Stomach (tissue), 19 donors: ENCODE measurements at places on chromosomes 7 and 10. TPM values are rescaled to one million over a fixed set of nuclear protein-coding genes. Genes with fewer than 3 reads are reported as not detected.

Gene MLXIPL
- total RNA-seq, result 13.9 TPM

Gene MMP21
- not detected for total RNA-seq

Gene LLCFC1
- not detected for total RNA-seq

Gene LHFPL3
- total RNA-seq, result not detected

Gene NODAL
- total RNA-seq, result not detected

Gene STAMBPL1
- total RNA-seq, result 6.7 TPM

Gene SPAG6
- total RNA-seq, result not detected

Gene C7orf57
- not detected for total RNA-seq

Gene TRIM50
- 27.7 TPM for total RNA-seq

- no peak for DNase-seq
- peaks cover 25% of the 10 kb centered on the region for H3K4me1 ChIP-seq
- H3K27me3 ChIP-seq, result no peaks in the 10 kb centered on the region
- H3K4me3 ChIP-seq, result peak overlapping the region; percentile 56
- H3K36me3 ChIP-seq, result no peaks in the 10 kb centered on the region
These were observed 2.0 kb downstream of the SEMA3D start for GRCh38 chr7:85184599-85185423.

DNA sequence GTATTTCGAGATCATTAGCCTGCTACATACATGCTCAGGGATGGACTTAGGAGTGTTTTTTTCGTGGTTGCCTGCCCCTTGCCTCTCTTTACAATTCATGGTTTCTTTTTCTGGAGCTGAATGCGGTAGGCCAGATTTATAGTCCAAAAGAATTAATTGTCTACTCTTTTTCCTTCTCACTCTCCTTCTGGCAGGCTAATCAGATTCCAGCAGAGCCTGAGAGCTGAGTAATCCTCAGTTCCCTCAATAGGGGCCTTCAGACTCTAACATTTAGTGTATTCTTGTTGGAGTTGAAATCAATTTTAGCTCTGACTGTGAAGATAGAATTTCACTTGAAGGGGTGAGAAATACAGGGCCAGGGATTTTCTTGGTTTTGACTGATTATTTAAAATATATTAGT, 16.4 kb downstream of the SORCS3 start:
- no peaks in the 10 kb centered on the region for H3K4me1 ChIP-seq
- peak; percentile 24 for DNase-seq
- no peaks in the 10 kb centered on the region for H3K36me3 ChIP-seq
- no peak overlapping the region for H3K4me3 ChIP-seq
- H3K27me3 ChIP-seq, result no peaks in the 10 kb centered on the region

DNA sequence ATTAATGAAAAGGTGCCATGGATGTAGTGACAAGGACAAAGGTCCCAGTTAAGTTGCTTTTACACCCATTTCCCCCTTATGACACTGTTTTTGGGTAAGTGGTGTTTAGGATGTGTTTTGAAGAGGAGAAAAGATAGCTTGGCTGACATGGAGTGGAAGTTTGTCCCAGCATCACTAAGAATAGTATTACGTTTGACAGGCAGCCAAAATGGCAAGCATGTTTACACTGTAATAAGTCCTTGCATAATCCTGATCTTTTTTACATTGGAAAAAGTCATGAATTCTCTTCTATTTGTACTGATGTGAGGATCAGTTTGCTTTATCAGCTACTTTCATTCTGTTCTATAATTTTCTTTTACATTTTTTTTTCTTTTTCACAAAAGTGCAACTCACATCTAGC, 137.8 kb downstream of the CHRM2 start:
- no peaks in the 10 kb centered on the region for H3K27me3 ChIP-seq
- no peak overlapping the region for H3K4me3 ChIP-seq
- peaks cover 32% of the 10 kb centered on the region for H3K4me1 ChIP-seq
- H3K27ac ChIP-seq, result no peak overlapping the region

DNA sequence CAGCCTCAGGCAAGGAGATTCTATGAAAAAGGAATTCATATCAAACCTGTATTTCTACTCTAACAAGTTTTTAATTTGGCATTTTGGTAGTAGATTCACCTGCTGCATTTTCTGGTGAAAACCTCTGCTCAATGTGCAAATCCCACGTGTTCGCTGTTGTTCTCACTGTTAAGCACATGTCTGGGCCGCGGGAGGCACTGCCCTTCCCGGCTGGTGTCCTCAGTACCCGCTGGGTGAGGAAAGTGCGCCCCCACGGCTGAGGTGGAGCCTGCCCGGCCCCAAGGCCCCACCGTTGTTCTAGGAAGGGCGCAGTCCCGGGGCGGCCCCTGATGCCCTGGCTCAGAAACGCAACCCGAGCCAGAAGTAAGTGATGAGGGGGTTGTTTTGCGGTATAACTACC, 193.4 kb upstream of the VWC2 start:
- DNase-seq, result no peak
- no peak overlapping the region for H3K4me3 ChIP-seq
- no peaks in the 10 kb centered on the region for H3K36me3 ChIP-seq
- H3K4me1 ChIP-seq, result no peaks in the 10 kb centered on the region
- H3K27me3 ChIP-seq, result no peaks in the 10 kb centered on the region

DNA sequence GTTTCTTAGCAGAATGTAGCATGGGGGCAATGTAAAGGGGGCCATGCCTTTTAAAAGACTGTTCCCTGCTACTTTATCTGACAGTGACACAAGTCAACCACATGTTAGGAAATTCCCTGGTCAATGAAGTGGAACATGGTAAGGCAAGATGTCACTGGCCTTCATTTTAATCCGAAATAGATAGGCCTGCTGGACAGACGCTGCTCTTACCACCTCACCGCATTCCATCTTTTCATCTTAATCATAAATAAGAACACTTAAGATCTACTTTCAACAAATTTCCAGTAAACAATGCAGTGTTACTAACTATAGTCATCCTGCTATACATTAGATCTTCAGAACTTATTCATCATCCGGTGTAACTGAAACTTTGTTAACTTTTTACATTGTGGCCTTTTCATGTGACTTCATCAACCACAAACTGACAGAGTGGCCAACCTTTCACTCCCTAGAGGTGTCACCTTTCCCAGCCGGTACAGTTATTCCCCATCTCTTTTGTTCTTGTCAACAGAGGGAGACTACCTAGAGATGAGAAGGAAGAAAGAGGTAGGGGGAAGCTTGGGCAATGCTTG, 15.6 kb downstream of the ASB4 start:
- H3K4me1 ChIP-seq, result no peaks in the 10 kb centered on the region
- no peak for DNase-seq
- no peak overlapping the region for H3K4me3 ChIP-seq
- H3K27me3 ChIP-seq, result no peaks in the 10 kb centered on the region

DNA sequence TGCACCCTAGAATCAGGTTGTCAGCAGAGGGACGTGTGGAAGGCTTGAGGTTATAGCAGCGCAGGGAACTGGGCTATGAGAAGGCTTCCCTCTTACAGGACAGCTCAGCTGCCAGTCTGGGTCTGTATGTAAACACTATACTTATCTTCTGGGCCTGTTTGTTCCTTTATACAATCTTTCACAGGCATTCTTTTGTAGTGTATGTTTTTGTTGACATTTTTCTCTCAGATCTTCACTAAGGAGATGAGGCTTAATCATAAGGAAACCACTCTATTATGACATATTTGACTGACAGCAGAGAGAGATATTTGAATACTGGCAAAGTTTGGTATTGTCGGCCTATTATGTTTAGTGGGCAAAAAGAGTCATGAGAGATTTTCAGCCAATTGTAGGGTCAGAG, 929 bp downstream of the GBF1 start:
- H3K4me3 ChIP-seq, result peak overlapping the region; percentile 87
- no peaks in the 10 kb centered on the region for H3K36me3 ChIP-seq
- H3K4me1 ChIP-seq, result peaks cover 75% of the 10 kb centered on the region
- H3K27ac ChIP-seq, result peak overlapping the region; percentile 92

- H3K27ac ChIP-seq, result no peak overlapping the region
- H3K36me3 ChIP-seq, result no peaks in the 10 kb centered on the region
- H3K4me3 ChIP-seq, result no peak overlapping the region
- DNase-seq, result no peak
These were observed 229.9 kb downstream of the MAD1L1 start for GRCh38 chr7:2002561-2003450.

- DNase-seq, result no peak
- no peak overlapping the region for H3K27ac ChIP-seq
- H3K36me3 ChIP-seq, result no peaks in the 10 kb centered on the region
- H3K27me3 ChIP-seq, result no peaks in the 10 kb centered on the region
These were observed 64.5 kb upstream of the C10orf90 start for GRCh38 chr10:126734967-126735366.

DNA sequence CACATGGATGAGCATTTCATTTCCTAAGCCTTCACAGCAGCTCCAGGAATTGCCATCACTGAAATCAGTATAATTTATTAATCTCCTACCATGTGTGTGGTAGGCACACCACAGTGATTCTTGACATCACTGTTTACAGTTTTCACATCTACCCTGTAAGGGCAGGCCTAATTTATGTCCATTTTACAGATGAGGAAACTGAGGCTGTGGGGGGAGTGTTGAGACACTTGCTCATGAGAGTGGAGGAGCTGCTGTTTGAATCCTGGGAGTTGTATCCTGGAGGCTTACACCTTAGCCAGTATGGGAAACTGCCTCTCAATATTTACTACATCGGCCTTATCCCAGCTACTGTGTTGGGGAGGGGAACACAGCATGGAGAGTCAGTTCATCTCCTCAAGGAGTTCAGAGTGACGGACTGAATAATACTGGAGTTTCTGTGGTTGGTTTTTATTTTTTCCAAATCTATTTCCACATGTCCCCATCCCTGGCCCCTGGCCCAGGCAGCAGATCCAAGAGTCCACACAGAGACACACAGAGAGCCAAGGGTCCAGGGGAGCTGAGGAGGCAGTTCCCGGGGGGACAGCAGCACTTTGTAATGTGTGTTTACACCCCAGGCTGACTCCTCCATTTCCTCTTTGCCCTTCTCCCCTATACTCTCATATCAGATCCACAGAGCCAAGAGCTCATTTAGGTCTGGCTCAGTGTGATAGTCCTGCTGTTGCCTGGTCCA, 13.2 kb downstream of the UBTD1 start:
- no peaks in the 10 kb centered on the region for H3K36me3 ChIP-seq

DNA sequence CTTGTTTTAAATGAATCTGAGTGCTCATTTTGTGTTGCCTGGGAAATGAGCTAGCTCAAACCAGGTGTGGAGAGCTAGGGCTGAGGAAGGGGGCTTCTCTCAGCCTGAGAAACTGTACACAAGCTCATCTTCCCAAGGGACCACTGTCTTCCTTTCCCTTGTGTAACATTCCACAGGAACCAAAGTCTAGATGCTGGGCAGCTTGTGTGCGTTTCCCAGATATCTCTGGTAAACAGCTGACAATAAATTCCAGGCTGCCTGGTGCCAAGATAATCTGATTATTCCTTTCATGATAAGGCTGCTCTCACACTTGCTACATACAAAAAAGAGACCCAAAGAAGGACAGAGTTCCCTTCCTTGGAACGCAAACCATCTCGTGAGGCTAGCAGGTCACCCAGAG, 33.1 kb upstream of the MKLN1 start:
- no peak for DNase-seq
- H3K4me1 ChIP-seq, result no peaks in the 10 kb centered on the region
- H3K4me3 ChIP-seq, result no peak overlapping the region
- H3K27me3 ChIP-seq, result no peaks in the 10 kb centered on the region
- no peak overlapping the region for H3K27ac ChIP-seq
- no peaks in the 10 kb centered on the region for H3K36me3 ChIP-seq

DNA sequence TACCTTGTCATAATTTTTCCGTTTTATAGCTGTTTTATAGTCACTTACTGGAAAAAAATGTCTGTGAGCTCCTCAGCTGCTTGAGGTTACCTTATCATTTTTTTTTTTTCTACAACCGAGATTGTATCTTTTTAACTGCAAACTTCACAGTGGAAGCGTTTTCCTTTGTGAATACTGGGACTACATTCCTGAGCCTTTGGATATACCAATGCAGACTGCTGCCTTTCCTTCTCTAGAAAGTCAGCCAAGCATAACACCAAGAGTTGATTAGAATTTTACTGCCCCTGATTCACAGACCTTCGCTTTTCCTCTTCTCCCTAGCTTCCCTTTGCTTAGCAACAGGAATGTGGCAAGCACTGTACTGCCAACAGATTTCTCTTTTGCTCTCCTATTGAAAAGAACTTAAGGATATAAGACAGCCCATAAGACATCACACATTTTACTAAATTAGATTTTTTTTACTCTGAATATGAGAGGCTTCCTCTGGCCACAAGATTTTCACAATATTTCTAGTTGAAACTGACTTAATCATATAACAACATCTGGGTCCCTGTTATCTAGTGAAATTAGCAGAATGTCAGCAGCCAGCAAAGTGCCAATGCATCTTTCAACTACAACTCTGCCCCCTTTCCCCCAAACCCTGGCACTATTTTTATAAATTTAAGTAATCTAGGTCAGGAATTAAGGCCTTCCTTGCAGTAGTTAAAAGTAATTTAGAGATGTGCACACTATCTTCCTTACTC, 170.6 kb downstream of the PRKG1 start:
- H3K4me1 ChIP-seq, result no peaks in the 10 kb centered on the region
- H3K27me3 ChIP-seq, result no peaks in the 10 kb centered on the region

GRCh38 chr7:88278881-88279280, 27.8 kb downstream of the STEAP4 start:
- no peaks in the 10 kb centered on the region for H3K27me3 ChIP-seq
- H3K36me3 ChIP-seq, result no peaks in the 10 kb centered on the region
- H3K27ac ChIP-seq, result peak overlapping the region; percentile 77
- H3K4me3 ChIP-seq, result no peak overlapping the region

DNA sequence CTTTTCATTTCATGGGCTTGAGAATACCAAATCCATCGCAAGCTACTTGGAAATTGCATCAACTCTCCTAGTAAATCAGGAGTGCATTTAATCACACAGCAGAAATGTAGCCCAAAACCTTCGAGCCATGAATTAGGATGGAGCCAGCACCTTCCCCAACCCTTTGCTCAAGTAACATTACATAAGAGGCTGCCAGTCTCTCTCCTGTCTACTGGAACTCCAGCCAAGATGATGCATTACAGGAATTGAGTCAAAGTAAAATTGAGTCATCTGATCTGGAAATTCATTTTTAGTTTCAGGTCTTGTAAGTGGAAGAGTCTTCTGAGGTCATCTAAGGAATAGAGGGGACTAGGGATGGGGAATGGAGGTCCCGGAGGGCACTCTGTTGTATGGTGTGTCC, 69.7 kb upstream of the FHIP2A start:
- no peaks in the 10 kb centered on the region for H3K36me3 ChIP-seq
- no peak for DNase-seq
- H3K4me3 ChIP-seq, result no peak overlapping the region
- H3K27ac ChIP-seq, result no peak overlapping the region
